Kidney (tissue), 22 donors: ENCODE measurements at places on chromosomes 7 and 10. TPM values are rescaled to one million over a fixed set of nuclear protein-coding genes. Genes with fewer than 3 reads are reported as not detected.

Gene WDR86
- 1.8 TPM for polyA plus RNA-seq

Gene GARIN1A
- polyA plus RNA-seq = 1.3 TPM

Gene JCAD
- 15.7 TPM for polyA plus RNA-seq

Gene TNS3
- polyA plus RNA-seq = 38.4 TPM
